ENCODE measurements at places on chromosomes 6 and 20.

- peak; percentile 24 for DNase-seq
Observed at GRCh38 chr6:71268735-71269437, 19.7 kb upstream of the OGFRL1 start.

- DNase-seq = no peak
Observed at GRCh38 chr6:165704045-165704748, 41.2 kb upstream of the PDE10A start.

- DNase-seq = no peak
Observed at GRCh38 chr6:35359346-35359743, 17.0 kb downstream of the PPARD start.

GRCh38 chr20:52682237-52682636 is 289.9 kb upstream of the TSHZ2 start:
- no peak for DNase-seq

DNA sequence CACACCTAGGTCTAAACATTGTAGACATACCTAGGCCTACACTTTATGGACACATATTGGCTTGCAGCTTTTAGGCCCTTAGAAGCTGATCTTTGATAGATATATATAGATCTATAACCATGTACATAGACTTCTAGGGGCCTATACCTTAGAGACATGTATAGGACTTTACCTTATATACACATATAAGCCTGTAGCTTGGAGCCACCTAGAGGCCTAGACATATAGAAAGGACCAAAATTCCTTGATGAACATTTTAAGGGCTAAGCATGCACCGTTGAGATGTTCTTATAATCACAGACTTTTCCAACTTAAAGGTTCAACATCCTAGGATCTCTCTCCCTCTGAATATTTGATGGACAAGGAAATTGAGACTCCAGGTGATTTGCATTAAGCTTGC is 371.7 kb upstream of the SASH1 start:
- DNase-seq = no peak

DNA sequence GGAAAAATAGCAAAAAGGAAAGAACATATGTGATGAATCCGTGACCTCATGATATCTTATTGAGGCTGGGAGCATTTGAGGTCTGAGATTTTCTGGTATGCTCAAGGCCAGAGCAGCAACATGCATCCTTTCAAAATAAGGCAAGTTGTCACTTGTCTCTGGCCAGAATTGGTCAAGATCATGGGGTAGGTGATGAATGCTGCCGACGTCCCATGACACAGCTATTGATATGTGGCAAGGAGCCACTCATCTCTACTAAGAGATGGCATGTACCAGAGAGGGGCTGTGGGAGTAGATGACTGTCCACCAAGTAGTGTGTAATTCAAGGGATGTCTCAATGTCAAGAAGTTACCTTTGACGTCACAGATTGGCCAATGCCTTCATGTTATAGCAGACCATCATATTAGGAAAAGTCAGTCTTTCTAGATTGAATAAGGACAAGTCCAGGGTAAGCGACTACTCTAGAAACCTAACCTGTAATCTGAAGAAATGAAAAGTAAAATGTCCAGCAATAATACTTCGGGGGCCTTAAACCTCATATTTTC is 527.4 kb downstream of the BMP2 start:
- DNase-seq = no peak

DNA sequence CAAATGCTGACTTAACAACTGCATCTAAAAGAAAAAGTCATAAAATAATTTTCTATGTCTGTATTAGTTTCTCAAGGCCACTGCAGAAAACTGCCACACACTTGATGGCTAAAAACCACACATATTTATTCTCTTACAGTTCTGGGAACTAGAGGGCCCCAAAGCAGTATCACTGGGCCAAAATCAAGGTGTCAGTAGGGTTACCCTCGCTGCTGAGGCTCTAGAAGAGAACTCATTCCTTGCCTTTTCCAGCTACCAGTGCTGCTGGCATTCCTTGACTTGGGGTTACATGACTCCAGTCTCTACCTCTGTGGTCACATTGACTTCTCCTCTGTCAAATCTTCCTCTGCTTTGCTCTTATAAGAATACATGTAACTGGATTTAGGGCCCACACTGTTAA is 124.6 kb upstream of the THEMIS start:
- no peak for DNase-seq

DNA sequence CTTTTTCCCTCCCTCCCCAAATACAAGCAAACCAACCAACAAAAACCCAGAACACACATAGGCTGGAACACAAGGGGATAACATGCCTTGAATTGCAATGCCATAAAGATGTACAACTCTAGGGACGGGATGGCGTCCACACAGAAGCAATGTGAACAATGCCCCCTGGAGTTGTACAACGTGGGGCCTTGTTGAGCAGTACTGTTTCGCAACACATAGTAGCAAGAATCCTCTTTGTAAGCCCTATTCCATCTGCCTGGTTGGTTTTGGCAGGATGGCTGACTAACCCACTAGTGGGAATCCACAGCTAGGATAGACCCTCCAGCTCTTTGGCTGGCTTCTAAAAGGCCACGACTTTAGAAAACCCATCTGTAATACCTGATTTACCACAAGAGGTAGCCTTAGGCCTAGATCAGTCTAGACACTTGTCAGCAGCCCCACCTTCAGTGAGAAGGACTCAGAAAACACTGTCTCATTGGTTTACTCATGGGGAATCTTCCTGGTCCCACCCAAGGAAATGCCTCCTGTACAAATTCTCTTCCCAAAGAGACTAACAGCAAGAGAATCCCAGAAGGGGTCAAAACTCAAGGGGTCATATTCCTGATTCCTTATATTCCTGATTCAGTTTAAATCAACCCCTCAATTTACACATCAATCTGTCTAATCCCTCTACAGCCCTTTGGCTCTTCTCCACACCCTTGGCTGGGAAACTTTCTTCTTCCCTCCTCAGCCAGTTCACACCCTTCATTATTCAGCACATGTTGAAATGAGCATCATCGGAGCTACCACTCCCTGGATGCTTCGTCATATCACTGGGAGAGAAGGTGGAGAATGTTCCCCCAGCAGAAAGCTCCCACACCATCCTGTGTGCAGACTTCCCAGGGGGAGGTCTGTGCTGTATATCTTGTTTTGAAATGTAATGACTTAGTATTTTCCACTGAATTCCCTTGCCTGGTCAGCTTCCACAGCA is 622.4 kb upstream of the FLRT3 start:
- DNase-seq = no peak

GRCh38 chr6:106281088-106281487 is 44.5 kb downstream of the ATG5 start:
- no peak for DNase-seq

DNA sequence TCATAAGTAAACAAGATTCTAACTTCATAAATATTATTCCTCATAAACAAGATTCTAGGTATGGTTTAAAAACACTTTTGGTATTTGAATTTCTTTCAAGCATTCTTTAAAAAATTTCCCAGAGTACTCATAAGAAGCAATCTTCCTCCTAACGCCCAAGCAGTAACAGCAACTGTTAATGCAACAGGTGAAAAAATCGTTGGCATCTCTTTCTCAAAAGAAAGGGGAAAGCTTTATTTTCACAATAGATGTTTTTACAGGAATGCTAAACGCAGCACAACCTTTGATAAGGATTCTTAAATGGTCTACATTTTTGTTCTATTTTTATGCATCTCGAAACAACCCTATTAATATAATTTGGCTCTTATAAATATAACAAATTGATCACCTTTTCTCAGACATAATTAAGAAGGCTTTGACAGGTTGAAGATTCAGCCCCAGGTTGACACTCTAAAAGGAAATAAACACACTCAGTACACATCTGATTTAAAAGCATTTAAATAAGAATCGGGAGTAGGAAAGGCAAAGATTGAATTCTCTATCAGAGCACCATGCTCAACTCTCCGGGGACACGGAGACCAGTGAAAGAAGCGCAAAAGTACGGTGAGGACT is 634 bp downstream of the AHI1 start:
- no peak for DNase-seq

GRCh38 chr6:12577124-12577850 is 139.3 kb upstream of the PHACTR1 start:
- no peak for DNase-seq

DNA sequence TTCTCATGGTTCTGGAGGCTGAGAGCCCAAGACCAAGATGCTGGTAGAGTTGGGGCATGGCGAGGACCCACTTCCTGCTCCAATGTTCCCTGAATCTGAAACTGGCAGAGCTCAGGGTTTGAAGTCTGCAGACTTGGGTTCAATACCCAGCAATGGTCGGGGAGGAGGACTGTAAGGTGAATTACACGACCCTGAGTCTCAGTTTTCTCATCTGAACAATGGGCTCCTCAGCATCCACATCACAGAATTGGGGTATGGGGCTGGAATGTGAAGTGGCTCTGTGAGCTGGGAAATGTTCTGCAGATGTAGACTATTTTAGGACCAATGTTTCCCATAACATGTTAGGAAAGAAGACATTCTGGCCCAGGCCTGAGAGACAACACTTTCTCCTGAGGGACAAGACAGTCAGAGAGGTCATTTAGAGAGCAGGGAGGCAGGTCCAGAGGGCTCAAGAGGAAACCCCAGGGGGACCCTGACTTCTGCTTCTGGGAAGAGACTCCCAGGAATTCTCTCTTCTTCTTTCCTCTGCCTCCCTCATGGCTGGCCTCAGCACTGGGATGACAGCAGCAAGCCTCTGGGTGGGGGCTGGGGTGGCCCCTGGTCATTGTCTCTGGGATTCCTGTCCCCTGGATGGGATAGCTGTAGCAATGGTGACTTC is 141.3 kb upstream of the PMEPA1 start:
- DNase-seq = no peak

DNA sequence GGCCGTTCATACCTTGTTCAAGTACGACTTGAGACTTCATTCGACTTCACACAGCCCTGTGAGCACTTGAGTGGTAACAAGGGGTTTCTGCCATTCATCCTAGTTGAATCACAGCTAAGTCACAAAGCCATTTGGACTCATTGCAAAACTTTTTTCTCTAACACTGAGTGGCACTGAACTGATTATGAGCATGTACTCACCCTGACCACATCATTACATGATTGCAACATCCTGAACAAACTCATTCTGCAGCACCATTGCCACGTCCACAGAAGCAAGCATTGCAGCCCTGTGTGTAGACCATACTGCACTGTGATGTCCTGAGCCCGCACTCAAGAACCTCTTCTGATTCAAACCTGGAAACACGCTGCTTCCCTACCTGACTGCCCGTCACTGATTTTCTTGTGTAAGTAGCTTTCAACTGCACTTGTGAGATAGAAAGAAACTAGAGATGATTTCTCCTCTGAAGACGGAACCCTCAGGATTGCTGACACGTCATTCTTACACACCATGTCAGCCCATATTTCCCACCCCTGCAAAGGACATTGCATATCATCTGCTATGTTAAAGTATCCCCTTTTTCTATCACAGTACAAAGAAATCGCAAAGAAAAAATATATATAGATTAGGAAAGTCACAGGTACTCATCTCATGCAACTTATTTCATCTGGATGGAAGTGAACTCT is 81.6 kb downstream of the C6orf118 start:
- DNase-seq = no peak

DNA sequence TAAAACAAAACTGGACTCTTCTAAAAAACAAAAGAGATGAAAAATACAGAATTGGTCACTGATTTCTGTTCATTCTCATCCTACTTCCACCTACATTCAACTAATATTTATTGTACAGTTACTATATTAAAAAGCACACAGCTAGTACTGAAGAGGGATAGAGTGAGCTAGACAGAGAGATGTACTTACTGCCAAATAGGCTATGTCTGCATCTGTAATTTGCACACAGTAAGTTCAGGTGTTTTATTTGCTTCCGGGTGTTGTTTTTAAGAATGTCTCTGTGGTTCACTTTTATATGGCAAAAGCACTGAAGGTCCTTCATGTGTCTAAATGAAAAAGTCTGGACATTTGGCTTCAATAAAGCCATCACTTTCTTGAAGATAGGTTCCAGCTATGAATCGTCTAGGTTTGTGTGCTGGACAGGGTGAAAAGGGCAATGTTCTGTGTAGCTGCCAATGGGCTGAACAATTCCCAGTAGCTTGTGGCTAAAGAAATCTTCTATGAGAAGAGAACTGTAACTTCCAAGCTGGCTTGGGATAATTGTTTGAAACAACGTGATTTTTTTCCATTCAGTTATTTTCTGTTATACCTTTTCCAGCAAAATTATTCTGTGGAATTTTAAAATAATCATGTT is 47.3 kb downstream of the EPB41L2 start:
- DNase-seq = no peak

DNA sequence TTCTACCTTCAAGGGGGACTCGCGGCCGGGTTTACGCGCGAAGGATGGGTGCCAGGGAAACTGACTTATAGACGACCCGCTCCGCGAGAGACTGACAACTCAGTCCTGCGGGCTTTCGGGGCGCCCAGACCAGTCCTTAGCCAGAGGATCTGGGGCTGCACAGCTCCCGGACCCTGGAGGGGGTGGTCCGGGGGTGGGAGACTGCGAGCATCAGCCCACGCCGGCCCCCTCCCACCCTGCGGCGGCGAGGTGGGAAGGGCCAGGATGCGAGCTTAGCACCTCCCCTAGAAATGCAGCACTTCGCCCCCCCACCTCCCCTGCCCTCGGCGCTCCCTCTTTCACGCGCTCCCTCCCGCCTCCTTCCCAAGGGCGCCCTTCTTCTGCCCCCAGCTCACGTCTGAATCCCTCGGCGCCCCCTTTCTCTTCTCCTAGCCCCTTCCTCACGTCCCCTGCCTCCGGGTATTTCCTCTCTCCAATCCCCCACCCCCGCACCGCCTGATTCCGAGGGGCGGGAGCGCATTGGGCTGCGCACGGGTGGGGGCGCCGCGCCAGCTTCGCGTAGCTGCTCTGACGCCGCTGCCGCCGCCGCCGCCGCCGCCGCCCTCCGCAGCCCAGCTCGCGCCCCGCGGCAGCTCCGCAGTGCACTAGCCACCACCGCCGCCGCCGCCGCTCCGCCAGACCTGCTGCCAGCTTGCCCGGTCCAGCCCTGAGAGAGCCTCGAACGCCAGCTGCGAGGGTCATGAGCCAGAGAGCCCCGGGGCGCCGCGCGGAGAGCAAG is at the start of gene SLC32A1:
Gene SLC32A1 (plus strand): TSS at position 639 of the 778 bp plus-strand sequence. CDS start 239 bp downstream, outside the sequence.
- peak; percentile 39 for DNase-seq

DNA sequence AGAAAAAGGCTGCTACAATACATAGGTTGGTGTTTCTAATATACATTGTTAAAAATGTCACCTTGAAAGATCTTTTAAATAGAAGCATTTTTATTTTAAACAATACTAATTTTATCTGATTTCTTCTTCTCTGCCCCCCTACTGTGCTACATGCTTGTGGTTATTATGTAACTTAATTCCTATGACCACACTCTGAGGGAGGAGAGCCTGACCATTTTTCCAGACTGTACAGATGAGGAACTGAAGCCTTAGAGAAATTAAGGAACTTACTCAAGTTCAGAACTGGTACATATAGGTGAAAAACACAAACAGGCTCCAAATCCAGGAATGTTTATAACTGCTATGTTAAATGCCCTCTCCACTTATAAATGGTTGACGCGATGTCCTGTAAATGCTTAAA is 43.4 kb upstream of the ARHGAP18 start:
- no peak for DNase-seq

- no peak for DNase-seq
Observed at GRCh38 chr6:8494730-8495129, 59.4 kb upstream of the SLC35B3 start.

- DNase-seq = no peak
Observed at GRCh38 chr20:53434662-53435061, 159.0 kb downstream of the ZNF217 start.
